Cortex of kidney (tissue), 1 donor: ENCODE measurements at places on chromosomes 4 and X.

DNA sequence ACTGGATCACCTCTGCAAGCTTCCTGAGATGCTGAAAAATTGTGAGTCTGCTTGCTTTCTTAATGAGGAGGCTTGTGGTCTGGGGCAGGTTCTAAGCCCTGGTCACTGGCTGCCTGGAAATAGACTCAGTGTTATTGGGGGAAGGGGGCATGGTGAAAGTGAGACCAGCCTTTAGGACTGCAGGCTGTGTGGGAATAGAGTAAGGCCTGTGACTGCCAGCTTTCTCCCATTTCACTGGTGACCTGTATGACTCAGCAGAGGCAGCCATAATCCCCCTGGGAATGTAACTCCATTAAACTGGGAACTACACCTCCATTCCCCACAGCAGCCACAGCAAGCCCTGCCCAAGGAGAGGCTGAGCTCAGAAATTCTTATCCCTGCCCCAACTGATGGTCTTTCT, 55.9 kb upstream of the IL15 start:
- no peak for DNase-seq

GRCh38 chr4:58247792-58248191, 1137.6 kb upstream of the IGFBP7 start:
- no peak for DNase-seq

- no peak for DNase-seq
These were observed 1351.7 kb upstream of the ADGRL3 start for GRCh38 chr4:59848457-59848856.

- no peak for DNase-seq
These were observed 144.4 kb upstream of the TET2 start for GRCh38 chr4:105002278-105002677.

DNA sequence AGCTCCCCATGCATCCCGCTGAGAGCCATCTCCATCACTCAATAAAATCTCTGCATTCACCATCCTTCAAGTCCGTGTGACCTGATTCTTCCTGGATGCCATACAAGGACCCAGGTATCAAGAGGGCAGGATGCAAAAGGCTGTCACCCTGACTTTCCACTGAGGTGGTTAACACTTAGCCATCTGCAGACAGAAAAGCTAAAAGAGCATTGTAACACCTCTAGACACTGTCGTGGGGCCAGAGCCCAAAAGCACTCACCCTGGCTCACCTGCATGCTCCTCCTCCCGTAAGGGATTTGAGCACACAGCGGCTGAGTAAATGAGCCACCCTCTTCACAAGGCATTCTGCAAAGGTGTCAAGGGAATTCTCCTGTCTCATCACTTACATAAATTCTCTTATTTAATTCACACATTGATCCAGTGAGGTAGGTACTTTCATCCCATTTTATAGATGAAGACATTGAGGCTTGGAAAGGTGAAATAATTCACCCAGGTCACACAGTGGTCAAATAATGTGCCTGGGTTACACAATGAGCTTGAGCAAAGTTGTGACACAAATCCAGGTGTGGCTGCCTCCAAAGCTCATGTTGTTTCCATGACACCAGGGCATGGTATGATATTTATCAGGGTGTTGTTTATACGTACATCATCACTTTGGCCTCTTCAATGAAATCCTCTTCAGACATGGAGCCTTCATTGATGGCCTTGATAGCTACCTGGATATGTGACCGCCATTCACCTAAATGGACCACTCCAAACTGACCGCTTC, 48.0 kb downstream of the TXK start:
- DNase-seq = no peak

- DNase-seq = no peak
These were observed 77.1 kb upstream of the LSM6 start for GRCh38 chr4:146098397-146098796.

DNA sequence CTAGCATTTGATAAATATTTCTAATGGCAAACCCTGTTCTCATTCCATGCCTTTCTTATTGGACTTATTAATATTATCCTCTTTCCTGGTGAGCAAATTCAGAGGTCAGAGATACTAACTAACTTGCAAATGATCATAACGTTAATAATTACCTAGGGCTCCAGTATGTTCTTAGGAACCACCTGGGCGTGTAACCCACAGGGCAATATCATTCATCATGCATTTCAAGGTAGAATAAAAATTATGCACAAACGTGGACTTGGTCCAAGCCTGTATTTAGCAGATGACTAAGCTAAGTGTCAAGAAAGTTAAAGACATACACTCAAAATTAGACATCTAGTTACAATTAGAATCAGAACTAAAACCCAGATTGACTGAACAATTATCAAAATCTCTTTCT, 850.1 kb downstream of the TRIML1 start:
- DNase-seq = no peak

GRCh38 chr4:54525602-54526001, 132.2 kb upstream of the KIT start:
- DNase-seq = no peak

DNA sequence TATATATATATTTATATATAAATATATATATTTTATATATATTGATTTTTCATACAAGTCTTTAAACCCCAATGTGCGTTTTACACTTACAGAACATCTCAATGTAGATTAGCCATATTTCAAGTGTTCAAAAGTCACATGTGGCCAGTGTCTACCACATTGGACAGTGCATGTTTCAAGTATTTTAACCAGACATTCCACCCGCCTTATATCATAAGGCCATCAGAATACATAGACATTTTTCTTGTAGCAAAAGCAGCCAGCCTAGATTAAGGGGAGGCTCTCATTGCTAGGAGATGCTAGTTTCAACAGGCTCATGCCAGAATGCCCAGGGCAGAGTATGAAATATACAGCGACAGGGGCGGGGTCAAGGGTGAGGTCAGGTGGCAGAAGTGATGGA, 202.0 kb downstream of the NR3C2 start:
- no peak for DNase-seq

- no peak for DNase-seq
These were observed 11.3 kb upstream of the KIAA0232 start for GRCh38 chr4:6771229-6771671.

DNA sequence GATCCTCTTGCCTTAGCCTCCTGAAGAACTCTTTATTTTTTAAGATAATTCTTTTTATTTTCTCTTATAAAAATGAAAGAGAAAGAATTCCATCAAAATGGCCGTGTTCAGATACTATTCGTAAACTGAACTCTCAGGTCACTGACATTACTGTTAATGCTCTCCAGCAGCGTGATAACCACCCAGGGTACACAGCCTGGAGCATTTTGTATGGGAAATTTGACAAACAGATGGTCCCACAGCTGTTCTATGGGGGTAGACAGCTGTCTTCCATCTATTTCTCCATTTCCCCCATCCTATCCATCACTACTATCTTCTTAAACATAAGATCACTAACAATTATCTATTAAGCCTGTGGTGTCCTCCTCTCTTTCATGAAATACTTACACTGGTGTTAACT, 47.8 kb downstream of the SYNPO2 start:
- no peak for DNase-seq

- no peak for DNase-seq
These were observed 9.4 kb upstream of the AP1S2 start for GRCh38 chrX:15864023-15864422.

DNA sequence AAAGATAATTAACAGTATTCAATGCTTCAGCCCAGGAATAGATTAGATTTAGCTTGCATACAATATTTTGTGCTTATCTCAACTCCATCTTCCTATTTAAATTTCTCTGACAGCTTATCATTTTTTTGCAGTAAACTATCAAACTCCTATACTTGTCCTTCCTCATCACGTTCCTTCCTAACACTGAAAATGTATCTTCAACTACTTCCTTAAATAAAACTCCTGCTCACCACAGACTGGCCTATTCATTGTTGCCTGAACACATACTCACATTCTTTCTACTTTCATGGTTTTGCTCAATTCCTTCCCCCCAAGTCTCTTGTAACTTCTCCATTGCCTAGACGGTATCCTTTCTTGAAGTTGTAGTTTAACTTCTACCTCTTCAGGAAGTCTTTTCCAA, 28.5 kb upstream of the PTPN13 start:
- no peak for DNase-seq

GRCh38 chrX:39491548-39492297, 606.0 kb downstream of the BCOR start:
- DNase-seq = no peak

GRCh38 chr4:168883513-168883912, 126.5 kb downstream of the CBR4 start:
- DNase-seq = no peak

- DNase-seq = no peak
These were observed 96.4 kb upstream of the ZCCHC13 start for GRCh38 chrX:74207539-74207938.

DNA sequence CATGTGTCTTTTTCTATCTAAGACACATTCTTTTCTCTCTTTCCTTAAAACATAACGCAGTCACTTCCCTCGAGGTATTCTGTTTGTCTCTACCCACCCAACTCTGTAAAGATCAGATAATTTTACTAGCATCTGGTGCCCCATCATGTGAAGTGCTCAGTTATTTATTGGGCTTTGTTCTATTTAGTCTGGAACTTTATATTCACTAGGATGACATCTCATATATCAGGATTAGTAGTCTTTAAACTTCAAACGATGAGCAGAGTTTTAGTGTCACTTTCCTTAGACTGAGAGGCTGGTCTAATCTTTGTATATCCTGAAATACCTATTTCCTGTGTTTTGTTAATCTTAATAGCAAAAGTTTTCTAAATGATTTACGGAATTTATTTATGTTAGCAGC, 445.5 kb upstream of the NDST3 start:
- no peak for DNase-seq

DNA sequence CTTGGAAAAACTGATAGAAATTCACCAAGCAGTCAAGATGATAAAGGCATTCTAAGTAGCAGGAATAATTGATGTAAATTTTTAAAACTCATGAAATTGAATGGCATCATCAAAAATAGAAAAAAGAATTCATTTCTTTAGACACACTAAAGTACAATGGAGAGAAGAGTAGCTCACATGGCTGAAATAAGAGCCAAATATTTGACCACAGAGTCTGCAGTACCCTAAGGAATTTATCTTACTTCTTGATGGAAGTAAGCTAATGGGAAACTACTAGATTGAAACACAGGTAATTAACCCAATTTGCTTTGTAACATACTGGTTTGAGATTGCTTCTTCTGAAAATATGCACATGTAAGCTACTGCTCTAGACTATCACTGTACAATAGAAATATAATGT, 70.8 kb upstream of the GPM6A start:
- DNase-seq = no peak

DNA sequence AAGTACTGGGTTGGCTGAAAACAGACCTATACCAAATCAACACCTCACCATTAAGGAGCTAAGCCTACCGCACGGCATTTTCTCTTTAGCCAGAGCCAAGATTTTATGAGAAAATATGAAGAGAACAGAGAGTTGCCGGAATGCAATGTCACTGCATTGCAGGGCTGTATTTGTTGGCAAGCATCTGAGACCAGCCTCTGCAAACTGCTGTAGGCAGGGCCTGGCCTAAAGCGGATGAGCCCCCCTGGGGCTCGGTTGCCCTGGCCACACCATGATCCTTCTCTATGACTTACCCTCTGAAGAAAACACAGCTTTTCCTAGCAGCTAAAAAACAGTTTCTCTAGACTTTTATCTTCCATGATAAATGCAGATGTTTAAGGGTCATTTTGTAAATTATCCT, 120.5 kb upstream of the SORBS2 start:
- no peak for DNase-seq

DNA sequence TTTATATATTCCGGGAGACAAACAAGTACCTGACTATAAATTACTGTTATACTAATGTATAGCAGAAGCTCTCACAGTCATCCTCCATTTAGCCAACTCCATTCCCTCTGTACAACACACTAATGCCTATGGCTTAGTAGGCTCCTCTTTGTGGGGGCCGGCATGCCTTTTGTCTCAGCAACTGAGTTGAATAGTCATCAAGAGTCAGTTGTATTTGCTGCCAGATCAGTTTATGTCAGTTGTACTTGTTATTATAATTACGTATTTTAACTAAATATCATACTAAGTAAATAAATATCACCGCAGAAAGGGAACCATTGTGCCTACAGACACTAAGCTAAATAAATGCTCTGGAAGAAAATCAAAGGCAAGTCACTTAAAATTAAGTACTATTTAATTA, 9.9 kb downstream of the PRMT9 start:
- DNase-seq = no peak

GRCh38 chr4:35604724-35605123, 639.6 kb downstream of the ARAP2 start:
- no peak for DNase-seq

DNA sequence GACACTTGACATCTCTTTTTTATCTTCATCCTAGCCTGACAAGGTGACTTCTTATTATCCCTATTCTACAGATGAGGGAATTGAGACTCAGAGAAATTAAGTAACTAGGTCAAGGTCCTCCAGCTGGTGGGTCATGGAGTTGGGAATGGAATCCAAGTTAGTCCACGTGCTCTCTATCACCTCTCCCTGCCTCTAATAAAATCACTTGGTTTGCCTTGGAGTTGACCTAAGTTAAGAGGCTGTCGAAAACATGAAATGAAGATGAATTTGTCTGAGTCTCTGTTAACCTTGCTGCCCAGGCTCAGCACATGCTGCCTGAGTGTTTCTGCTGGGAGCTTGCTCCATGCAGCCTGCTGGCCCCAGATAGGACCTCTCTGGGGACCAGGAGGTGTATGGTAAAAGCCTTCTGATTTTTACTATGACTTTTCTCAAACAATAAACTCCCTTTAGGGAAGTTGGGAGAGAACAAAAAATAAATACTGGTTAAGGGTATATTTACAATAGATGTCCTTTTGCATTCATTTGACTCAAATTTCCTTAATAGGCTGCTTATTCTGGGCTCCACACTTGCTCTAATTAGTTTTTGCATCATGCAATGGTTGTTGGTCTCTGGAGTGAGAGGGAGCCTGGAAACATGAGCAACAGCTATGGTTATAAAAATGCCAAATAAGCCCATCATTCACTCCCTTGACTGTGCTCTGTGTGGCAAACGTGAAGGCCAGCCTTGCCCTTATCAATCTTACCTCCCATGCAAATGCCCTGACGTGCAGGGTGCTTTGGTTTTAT, 61.6 kb upstream of the DHX15 start:
- no peak for DNase-seq

GRCh38 chr4:17009871-17010367, 111.5 kb upstream of the LDB2 start:
- no peak for DNase-seq

DNA sequence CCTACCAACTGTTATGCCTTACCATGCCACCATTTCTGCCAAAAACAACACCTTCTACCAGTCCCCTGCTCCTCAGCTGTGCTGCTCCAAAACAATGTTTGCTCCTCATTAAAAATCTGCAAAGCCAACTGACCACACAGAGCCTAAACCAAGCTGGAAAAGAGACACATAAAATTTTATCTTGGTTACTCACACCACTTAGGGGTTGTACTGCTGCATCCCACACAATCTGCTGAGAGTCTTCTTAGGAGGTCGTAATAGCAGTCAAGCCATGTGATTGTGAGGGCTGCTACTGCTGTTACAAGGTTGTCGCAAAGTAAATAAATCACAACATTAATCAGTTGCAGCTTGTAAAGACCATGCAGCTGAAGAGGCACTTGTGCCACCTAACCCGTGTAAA, 607.4 kb upstream of the FAM241A start:
- DNase-seq = no peak
